ENCODE measurements at places on chromosomes 7 and 10.

DNA sequence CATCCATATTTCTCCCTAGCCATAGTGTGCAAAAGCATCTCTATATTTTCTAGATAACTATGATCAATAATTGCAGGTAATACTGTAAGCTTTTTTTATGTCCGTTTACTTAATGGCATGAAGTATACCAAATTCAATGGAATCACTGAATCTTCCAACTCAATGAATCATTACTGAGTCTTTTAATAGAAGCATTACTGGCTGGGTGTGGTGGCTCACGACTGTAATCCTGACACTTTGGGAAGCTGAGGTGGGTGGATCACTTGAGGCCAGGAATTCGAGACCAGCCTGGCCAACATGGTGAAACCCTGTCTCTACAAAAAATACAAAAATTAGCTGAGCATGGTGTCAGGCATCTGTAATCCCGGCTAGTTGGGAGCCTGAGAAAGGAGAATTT, 372.5 kb downstream of the BMPER start:
- no peak for DNase-seq

- DNase-seq: no peak
These were observed 193.4 kb upstream of the STEAP4 start for GRCh38 chr7:88500131-88500530.

DNA sequence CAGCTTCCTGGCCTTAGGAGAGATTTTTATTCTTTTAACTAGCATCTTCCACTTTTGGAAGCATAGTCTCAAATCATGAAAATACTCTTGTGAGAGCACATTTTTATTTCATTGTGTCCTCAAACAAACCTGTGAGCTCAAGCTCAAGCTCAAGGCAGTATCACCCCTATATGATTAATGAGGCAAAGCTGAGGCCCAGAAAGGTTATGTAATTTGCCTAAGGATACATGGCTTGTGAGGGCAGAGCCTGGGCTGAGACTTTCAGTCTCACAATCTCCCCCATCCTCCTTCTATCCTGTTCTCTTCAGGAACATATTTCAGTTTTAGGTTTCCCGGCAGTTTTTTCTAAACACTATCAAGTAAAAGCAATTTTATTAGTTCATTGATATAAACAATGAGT, 359.5 kb downstream of the PTEN start:
- no peak for DNase-seq

DNA sequence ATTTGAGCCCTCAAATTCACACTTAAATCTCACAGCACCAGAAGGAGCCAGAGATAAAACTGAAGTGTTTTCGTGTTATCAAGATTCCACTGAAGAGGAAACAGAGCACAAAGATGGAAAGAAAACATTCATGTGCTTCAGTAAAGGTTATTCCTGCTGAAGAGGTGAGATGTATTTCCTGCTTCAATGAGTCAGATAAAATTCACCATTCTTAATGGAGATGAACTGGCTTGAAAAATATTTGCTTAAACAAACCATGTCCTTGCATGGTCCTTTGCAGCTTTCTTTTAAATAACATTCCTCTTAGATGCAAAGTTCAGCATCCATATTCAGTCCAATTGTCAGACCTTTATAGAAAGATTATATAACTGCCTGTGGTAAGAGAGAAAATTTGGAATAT, 294.2 kb downstream of the IPMK start:
- DNase-seq: no peak

- DNase-seq: no peak
These were observed 202.5 kb downstream of the REEP3 start for GRCh38 chr10:63723741-63724140.

DNA sequence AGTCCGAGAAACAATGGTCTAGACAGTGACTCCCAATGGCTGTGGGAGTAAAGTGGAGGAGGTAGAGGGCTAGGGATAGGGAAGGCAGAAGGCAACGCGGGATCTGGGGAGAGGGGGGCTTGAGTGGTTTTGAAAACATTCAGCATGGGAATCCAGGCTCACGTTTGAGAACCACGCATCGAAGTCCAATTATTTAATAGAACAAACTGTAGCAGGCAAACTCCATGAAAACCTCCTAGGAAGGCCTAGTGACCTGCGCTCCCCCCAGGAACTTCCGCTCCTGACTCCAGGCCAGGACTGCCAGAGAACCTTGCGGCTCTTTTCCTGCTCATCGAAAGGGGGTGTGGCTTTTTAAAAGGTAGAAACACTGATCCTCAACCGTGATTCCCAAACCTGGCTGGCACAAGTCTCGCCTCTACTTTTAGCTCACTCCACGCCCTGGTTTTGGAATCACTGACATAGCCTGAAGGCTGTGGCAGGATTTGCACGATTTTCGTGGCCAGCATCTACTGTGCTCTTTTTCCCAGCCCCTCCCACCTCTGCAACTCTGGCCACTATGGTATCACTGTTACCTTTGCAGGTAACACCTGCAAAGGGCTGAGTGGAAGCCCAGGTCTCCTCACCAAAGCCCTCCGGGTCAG, 43.4 kb downstream of the MYOF start:
- DNase-seq: no peak

GRCh38 chr7:125814100-125814499, 884.5 kb upstream of the POT1 start:
- peak; percentile 88 for DNase-seq

DNA sequence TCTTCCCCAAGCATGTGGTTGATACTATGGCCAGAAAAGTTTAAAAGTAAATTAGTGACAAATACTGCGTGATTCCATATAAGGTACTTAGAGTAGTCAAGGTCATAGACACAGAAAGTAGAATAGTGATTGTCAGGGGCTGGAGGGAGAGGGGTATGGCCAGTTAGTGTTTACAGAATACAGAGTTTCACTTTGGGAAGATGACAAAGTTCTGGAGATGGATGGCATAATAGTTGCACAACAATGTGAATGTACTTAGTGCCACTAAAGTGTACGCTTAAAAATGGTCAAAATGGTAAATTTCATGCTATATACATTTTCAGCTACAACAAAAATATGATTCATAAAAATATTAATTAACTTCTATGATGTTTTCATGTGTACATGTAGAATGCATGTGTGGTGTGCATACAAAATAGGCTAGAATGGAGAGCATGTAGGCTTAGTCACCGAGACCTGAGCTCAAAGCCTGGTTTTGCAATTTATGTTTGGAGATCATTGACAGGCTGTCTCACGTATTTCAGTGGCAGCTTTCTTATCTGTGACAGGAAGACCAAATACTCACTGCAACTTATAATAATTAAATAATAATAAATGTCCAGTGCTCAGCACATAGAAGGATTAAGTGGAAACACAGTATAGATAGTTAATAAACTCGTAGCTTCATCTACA, 625.6 kb downstream of the SUGCT start:
- no peak for DNase-seq

DNA sequence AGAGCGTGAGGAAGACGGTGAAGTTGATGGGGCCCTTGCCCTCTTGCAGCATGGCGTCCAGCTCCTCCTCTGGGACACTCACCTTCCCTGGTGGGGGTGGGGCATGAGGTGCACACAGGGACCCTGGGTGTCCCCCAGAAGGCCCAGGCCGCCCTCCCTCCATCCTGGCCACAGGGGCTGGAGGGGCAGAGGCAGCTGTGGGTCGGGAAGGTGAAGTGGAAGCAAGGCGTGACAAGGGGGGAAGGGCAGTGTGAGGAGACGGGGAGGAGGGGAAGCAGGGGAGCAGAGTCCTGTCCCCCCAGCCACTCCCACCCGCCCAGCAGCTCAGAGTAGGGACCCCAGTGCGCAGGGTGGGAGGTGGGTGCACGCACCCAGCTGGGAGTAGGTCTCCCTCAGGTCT, 791 bp downstream of the MYL7 start:
- no peak for DNase-seq

- DNase-seq: peak; percentile 84
These were observed 55.9 kb downstream of the ELFN1 start for GRCh38 chr7:1725766-1726630.

DNA sequence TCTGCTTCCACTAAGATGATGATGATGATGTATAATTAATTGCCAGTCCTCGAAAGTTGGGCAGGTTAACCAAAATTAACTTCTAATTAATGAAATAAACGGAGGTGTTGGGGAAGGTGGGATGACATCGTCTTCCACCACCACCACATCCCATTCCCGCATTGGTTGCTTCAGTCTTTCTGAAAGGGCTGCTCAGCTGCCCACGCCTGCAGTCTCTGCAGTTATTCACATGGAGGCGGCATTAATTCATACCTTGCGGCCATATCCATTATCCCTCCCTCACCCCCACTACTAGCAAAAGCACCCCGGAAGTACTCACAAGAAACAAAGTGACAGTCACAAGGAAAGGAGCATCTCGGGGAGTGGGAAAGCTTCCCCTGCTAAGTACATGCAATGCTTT, 387.9 kb downstream of the DPP6 start:
- DNase-seq: no peak

DNA sequence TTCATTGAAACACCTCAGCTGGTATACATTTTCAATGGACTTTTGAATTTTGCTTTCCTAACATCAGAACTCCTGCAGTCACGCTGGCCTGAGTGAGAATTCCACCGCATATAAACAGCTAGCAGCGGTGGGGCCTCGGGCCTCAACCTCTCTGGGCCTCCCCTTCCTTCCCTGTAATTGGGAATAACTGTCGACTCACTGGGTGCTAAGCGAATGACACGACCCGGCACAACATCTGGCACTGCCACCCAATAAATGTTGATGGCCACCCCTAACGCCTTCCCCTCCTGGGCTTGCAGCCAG, 670 bp downstream of the RCC1L start:
- no peak for DNase-seq

DNA sequence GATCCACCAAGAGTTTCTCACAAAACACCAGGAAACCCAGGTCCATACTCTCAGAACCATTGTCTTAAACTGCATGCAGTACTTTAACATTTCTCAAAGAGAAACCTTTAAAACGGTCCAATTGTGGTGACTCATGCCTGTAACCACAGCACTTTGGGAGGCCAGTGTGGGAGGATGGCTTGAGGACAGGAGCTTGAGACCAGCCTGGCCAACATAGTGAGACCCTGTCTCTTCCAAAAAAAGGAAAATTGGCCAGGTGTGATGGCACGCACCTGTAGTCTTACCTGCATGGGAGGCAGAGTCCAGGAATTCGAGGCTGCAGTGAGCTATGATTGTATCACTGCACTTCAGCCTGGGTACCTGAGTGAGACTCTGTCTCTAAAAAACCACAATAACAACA, 97.5 kb upstream of the OIT3 start:
- no peak for DNase-seq

GRCh38 chr10:68342909-68343516, 10.3 kb upstream of the PBLD start:
- DNase-seq: no peak
